ENCODE measurements at places on chromosomes 5 and 9.

DNA sequence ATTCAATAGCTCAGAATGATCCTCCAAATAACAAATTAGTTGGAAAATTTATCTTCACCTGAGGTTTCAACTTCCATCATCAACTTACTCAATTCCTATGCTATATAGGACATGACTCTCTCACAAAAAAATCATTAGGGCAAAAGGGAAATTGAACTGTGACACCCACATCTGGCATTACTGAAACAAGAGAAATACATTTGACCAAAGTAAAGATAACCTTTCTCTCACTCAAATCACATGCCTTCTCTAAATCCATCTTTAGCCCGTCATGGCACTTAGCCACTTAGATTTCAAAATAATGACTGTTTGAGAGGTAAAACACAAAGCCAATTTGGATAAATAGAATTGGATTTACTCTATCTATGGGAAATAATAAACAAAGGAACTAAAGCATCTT is 126.4 kb downstream of the ADAMTS6 start:
- DNase-seq = no peak

GRCh38 chr9:100298378-100298777 is 54.4 kb downstream of the TEX10 start:
- DNase-seq = no peak

DNA sequence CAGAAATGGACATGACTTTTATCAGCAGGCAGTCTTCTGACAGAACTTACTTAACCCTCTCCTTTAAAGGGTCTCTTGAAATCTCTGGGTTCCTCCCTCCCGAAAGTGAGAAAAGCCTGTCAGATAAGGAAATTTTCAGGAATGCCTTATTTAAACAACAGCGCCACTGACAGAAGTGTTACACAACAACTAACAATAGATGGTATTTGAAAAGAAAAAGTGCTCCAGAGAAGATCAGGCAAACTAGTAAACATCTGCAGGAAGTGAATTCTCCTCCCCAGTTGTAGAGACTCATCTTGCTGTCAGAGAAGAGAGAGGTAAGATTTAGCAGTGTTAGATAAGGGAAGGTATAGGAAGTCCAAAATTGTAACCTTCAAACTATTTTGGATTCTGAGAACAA is 107.2 kb upstream of the NFIL3 start:
- no peak for DNase-seq

DNA sequence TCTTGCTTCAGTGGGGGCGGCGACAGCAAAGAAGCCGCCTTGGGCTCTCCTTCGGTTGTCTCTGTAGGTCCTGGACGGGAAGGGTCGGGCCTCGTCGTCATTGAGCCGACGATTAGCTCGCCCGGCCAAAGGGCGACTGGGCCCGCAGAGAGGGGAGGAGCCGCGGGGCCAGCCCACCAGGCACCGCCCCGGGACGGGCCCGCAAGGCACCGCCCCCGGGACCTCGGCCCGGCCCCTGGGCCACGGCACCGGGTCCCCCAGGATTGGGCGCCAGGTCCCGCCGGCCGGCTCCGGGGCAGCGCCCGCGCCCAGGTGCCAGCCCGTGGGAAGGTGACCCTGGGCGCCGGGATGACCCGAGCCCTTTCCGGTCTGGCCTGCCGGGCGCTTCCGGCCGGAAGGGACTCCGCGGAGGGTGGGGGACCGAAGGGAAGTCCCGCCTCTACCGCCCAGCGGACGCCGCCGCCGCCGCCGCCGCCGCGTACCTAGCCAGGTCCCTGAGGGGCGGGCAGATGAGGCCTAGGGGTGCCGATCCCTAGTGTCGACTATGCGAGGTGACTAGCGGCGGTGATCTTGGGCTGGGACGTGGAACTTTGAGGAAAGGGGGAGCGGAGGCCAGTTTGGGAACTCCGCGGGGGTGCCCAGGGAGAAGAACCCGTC is at the start of the genes GBA2 and RGP1:
TSS of gene GBA2 (minus strand) at position 371 of the 657 bp plus-strand sequence. CDS start 524 bp downstream, outside the sequence.
TSS of gene RGP1 (plus strand) at position 430 of the 657 bp plus-strand sequence. CDS start 469 bp downstream, outside the sequence.
- peak; percentile 38 for DNase-seq

DNA sequence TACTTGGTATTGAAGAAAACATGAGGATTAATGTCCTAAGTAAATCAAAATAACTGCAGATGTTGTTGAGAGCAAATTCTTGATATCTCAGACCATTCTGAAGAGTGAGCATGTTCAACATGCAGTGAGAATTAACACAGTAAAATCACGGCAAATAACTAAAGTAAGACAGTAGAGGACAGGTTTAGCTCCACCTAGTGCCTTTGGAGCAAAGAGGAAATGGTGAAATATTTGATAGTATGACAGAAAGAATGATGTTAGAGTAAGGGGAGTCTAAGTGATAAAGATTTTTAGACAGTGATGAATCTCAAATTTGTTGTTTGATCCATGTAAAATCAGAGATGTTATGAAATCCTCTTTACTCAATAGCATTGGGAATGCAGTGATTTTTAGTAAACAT is 424.2 kb downstream of the TMEM161B start:
- no peak for DNase-seq

DNA sequence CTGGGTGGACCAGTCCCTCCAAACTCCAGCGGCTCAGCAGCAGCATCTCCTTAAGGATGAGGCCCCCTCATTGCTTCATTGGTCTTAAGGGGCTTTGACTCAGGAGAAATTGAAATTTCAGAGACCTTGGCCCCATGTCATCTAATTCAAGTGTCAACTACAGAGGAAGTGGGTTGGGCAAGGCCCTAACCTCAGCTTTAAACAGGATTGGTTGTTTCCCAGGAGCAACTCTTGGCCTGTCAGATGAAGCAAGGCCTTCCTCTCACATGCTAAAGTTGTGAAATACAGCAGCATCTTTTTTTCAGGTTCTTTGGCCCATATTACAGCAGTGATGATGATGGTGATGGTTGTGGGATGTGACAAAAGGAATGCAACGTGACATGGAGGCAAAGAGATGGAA is 348.3 kb downstream of the ICE1 start:
- DNase-seq = no peak

DNA sequence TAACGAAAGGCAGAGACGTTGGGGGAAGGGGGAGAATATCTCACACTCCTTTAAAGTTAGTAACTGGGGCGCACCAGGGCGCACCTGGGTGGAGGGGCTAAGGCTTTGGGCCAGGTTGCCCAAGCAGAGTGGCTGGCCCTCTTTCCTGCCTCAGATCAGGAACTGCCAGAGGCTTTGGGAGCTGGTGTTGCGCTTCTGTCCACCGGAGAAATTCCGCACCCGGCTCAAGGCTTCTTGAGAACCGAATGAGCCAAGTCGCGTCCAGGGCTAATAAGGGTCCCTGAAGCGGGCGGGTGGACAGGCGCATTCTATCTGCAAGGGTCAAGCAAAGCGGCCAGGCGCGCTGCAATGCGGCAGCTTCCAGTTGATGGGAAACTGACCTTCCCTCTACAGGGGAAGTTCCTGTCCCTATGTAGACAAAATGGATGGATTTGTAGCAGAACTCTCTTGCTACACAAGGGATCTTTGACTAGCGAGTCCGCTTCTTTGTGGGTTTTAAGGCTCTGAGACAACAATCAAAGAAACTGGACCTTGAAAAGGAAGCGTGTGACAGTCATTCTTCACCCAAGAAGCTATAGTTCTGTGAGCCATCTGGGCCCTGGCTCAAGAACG is 5.5 kb downstream of the PAX5 start:
- DNase-seq = no peak

DNA sequence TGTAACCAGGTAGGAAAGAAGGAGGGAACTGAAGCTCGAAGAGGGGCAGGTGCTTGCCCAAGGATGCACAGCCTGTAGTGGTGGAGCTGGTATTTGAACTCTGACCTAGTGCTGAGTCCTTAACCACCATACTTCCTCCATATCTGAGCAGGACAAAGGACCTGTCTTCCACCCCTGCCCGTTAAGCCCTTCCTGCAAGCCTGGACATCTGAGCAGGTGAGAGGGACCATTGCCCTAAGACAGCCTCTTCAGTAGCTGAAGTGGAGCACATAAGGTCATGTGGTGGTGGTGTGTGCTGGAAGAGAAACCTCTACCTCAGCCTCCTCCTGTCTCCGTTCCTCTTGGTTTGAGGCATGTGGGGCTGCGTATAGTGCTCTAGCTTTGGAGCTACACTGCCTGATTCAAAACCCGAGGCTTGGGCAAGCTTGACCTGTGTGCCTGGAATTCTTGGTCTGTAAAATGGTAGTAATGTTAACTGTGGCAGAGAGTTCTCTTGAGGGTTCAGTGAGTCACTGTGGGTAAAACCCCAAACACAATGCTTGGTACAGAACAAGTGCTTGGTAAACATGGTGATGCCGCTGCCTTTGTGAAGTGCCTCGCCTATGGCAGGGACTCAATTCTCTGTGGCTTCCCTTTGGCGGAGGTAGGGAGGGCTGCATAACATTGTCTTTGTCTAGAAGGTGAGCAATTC is 7.4 kb downstream of the GALNT10 start:
- DNase-seq = no peak

DNA sequence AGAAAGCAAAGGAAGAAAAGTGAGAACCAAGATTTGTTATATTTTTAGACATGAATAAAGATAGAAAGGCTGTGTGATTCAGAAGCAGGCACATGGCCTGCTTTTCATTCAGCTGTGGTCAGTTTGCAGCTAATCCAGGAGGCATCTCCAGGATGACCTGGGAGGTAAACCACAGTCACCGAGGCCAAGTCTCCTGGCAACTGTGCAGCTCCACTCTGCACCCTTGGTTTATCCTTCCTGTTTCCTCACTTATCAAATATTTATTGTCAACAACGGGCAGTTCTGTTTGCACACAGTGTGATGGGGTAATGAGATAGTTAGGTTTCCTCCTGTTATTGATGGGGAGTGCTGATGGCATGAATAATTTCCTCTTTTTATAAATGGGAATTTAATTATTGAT is 243.0 kb downstream of the PSAT1 start:
- no peak for DNase-seq

Measured in stimulated activated CD4-positive, alpha-beta T cell treated with anti-CD3 and anti-CD28 coated beads, Interleukin-1b, Interleukin-23, amount 100 ng/mL, for 1 hour (primary cell).